Activated CD4-positive, alpha-beta T cell treated with anti-CD3 and anti-CD28 coated beads for 36 hours (primary cell): ENCODE measurements at places on chromosomes 16 and 17. TPM values are rescaled to one million over a fixed set of nuclear protein-coding genes. Genes with fewer than 3 reads are reported as not detected.

Gene KRTAP4-1
- not detected for total RNA-seq

Gene HIC1
- 16.5 TPM for total RNA-seq

Gene NPIPB2
- 7.2 TPM for total RNA-seq

Gene DNAAF8
- 0.11 TPM for total RNA-seq
